Stimulated activated CD4-positive, alpha-beta T cell treated with anti-CD3 and anti-CD28 coated beads, Interleukin-15, amount 100 ng/mL, for 48 hours (primary cell): ENCODE measurements at places on chromosomes 5 and 9.

DNA sequence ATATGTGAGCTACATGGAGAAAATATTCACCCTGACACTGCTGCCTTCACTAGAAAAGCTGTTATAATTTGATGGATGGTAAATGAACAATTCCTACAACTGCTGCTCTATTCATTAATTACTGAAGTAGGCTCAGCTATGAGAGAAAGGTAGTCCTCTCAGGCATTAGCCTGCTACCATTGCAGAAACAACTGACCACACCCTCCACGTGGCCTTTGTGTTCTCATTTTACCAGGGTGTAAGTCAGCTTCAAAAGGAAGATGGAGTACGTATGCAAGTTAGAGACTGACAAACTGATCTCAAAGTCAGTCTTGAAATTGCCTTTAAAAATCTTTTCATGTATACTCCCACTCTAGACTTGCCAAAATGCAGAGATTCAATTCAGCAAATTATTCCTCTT is 26.3 kb upstream of the TPD52L3 start:
- DNase-seq = no peak

- DNase-seq = no peak
Measured at GRCh38 chr9:211557-211956, 3.1 kb upstream of the DOCK8 start.

- DNase-seq = no peak
Measured at GRCh38 chr9:33867747-33868439, 50.9 kb downstream of the UBE2R2 start.

GRCh38 chr9:71685394-71685793 is 82.9 kb downstream of the CEMIP2 start:
- DNase-seq = peak; percentile 19

- DNase-seq = no peak
Measured at GRCh38 chr5:156824800-156825199, 25.3 kb upstream of the PPP1R2B start.

GRCh38 chr5:124602925-124603650 is 143.4 kb downstream of the ZNF608 start:
- no peak for DNase-seq

DNA sequence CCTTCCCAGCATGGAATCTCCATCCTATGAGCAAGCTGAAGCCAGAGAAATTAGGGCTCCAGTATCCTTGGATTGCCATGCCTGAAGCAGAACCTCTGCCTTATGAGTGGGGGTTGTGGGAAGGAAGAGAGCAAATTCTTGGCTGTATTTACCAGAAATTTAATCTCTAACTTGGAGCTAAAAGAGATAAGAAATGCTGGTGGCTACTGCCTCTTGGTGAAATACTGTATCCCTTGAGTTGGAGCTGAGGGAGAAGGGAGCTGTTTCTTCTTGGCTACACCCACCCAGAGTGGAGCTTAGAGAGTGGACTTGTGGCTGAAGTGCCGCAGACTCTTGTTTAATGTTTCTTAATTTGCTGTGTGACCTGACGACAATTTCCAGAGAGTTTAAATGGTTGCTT is 447.3 kb downstream of the ARHGEF28 start:
- no peak for DNase-seq

GRCh38 chr5:157862183-157862851 is 3.4 kb upstream of the CLINT1 start:
- DNase-seq = no peak
